ENCODE measurements at places on chromosomes 4 and X.

DNA sequence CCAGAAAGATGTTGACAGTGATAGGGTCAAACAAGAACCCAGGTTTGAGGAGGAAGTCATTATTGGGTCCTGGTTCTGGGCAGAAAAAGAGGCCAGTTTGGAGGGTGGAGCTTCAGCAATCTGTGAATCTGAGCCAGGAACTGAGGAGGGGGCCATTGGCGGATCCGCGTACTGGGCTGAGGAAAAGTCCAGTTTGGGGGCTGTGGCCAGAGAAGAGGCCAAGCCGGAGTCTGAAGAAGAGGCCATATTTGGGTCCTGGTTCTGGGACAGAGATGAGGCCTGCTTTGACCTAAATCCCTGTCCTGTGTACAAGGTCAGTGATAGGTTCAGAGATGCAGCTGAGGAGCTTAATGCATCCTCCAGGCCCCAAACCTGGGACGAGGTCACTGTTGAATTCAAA, 3.7 kb downstream of the GPRASP2 start:
- DNase-seq: no peak

GRCh38 chr4:105990933-105991332, 95.7 kb downstream of the NPNT start:
- no peak for DNase-seq

DNA sequence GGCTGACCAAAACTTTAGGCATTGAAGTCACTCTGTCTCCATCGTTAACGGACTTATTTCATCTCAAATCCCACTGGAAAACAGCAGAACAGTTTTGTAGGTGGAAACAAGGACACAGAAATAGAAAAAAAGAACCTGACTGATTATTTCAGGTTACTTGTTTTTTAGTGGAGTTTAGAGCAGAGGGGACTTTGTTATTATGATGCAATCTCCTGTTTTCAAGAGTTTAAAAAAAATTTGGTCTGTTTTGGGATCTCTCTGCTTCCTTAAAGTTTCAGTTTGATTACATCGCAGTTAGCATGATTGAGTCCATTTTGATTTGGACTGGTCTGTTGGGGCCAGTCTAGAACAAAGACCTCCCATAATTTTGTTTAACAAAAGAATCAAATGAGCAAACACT, 13.6 kb downstream of the PROM1 start:
- DNase-seq: no peak

DNA sequence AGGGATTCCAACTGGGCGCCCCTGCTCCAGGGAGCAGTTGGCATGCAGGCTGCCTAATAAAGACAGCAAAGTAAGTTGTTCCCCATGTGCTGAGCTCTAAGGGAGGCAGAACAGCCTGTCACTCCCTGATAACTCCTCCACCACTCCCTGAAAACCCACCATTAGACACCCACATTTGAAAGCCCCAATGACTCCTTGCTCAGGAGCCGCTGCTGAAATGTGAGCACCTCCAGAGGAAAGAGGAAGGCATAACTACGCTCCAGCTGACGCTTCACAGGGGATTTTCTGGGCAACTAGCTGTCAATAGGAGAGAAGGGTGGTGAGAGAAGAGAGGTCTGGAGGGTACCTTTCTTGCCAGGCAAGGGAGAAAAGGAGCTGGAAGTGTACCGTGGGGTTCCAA, 62.5 kb downstream of the NPY1R start:
- no peak for DNase-seq

GRCh38 chr4:6309777-6310176, 40.1 kb downstream of the WFS1 start:
- no peak for DNase-seq
